ENCODE measurements at places on chromosomes 5 and 9.

DNA sequence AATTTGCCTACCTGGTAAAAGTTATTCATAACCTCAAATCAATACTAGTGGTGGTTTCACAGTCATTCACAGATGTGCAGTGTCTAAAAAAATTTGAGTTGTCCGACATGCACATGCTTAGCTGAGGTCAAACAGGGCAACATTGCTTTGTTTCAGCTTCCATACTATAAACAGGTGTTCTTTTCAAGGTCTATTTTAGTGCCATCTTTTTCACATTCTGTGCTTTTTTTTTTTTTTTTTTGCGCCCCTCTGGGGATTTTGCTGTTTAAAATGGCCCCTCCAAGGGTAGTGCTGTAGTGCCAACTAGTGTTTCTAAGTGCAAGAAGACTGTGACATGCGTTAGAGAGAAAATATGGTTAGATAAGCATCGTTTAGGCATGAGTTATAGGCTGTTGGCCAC lies 14.5 kb downstream of the PHAX start:
- DNase-seq, result no peak

DNA sequence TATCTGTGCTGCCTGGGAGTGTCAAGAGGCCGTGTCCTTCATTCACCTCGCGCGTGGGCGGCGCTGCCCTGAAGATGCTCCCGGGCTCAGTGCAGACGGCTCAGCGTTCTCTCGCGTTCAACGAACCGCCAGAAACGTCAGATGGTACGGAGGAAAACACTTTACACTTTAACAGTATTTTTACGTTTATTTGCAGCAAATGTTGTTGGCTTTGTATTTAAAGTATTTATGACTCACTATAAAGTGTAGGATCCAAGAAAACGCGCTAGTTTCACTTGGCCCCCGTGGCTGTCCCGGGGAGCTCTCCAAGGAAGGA lies 544 bp upstream of the ERCC6L2 start:
- DNase-seq, result peak; percentile 54

- DNase-seq, result peak; percentile 56
Observed at GRCh38 chr5:172110921-172111851, 76.8 kb downstream of the STK10 start.

GRCh38 chr5:10675177-10675700 lies 85.8 kb downstream of the DAP start:
- DNase-seq, result no peak

DNA sequence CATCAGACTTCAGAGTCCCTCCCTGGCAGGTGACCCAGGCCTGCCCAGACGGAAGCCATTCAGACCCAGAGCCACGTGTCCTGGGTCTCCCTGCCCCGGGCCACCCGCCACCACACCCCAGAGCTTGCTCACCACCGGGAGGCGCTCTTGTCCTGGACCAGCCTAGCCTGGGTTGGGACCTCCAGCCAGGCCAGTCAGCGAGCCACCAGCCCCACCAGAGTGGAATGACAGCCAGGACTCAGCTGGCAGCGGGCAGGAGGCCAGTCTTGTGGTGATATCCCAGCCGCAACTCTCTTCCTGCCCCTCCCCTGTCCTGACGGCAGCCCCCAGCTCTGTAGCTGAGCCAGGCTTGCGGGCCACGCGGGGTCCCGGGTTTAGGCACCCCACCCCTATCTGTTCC lies 1.7 kb upstream of the PTGDS start:
- no peak for DNase-seq

DNA sequence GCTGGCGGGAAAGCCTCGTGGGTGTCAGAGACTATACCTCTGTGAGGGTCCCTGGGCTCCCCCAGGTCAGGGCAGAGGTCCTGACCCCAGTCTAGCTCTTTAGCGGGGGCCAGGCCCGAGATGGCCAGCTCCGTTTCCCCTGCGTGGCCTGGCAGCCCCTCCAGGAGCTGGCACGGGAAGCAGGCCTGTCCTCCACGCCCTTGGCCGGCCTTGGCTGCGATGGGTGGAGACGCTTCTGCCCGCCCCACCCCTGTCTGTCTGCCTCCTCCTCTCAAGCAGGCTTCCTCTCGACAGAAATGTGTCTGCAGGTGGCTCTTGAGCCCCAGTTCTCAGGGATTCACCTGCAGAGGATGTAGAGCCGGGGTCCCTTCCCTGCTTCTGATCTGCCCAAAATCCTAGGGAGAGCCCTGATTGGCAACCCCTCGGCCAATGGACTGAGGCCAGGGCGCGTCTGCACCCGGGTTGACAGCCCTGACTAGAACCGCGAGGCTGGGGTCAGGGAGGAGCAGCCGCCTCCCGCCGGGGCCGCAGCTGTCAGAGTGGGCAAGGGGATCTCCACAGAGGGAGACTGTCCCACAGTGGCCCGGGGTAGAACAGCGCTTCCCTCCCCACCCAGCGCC lies 2.6 kb upstream of the GRIN1 start:
- DNase-seq, result no peak

GRCh38 chr5:166671811-166672210 lies 1619.6 kb upstream of the WWC1 start:
- DNase-seq, result no peak

DNA sequence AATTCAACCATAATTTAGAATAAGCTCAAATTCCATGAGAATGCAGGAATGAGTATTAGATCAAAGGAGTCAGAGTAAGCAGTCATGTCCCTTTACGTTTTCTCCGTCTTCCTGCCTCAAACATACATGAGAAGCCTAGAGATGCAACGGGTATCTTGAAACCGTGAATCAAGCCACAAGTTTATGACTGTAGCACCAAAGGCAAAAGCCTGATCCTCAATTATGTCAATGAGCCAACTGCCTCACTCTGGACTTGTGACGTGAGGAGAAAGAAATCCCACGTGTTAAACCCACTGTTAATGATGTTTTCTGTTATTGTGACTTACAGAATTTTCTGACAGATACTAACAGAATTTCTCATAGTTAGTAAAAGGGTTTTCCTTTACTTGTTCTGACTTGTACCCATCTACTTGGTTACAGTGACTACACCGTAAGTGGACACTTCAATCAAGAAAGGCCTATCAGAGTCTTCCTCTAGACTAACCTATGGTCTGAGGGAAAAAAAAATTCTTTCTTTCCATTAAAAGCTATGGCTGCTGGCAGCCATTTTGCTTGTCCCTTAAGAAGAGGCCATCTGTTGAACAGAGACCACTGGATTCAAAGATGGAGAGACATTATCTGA lies 35.3 kb upstream of the HK3 start:
- peak; percentile 49 for DNase-seq

All from epithelial cell of esophagus (primary cell).